ENCODE measurements at places on chromosomes 4 and X.

GRCh38 chr4:3780347-3781171, 14.4 kb downstream of the ADRA2C start:
- peak; percentile 79 for DNase-seq
- no peaks in the 10 kb centered on the region for H3K27me3 ChIP-seq
- H3K4me1 ChIP-seq = peaks cover 39% of the 10 kb centered on the region
- H3K4me3 ChIP-seq = no peak overlapping the region
- H3K36me3 ChIP-seq = no peaks in the 10 kb centered on the region
- H3K27ac ChIP-seq = peak overlapping the region; percentile 58

DNA sequence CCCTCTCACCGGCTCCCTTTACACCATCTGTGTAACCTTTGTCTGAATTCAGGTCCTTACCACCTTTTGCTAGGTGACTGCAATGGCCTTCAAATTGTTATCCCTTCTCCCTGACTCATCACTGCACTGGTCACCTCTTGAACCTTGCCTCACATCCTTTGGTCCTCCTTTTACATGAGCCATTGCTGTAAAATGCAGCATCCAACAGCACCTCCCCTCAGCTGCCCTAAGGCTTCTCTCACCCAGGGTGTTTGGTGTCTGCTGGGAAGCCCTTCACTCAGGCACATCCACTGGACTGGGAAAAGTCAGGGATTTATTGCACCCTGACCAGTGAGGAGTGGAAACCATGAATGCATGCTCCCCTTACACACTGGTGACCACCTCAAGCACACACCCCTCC, 192.5 kb upstream of the GATB start:
- H3K36me3 ChIP-seq = no peaks in the 10 kb centered on the region
- H3K4me1 ChIP-seq = peaks cover 2% of the 10 kb centered on the region
- H3K27me3 ChIP-seq = no peaks in the 10 kb centered on the region
- H3K4me3 ChIP-seq = no peak overlapping the region
- no peak for DNase-seq

DNA sequence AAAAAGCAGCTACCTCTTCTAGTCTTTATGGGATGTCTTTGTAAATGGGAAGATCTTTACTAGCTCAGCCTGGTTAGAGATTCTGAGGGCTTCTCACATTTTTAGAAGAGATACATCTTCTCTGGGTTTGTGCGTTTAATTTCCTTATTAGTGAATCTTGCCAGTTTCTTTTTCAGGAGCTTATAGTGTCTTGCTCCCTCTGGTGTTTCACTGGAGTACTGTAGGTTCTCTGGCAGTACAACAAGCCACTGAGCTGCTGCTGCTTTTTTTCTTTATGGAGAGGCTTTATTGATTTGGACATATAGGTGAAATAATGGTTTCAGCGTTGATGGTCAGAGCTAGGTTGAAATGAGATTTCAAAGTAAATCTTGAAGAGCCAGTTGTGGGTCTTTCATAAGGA, 82.9 kb downstream of the LAS1L start:
- H3K27ac ChIP-seq = no peak overlapping the region
- peak; percentile 9 for DNase-seq
- no peak overlapping the region for H3K4me3 ChIP-seq
- no peaks in the 10 kb centered on the region for H3K4me1 ChIP-seq

GRCh38 chrX:24423960-24424359, 41.1 kb upstream of the PDK3 start:
- no peaks in the 10 kb centered on the region for H3K27me3 ChIP-seq
- H3K4me1 ChIP-seq = no peaks in the 10 kb centered on the region
- no peak overlapping the region for H3K4me3 ChIP-seq
- no peaks in the 10 kb centered on the region for H3K36me3 ChIP-seq
- no peak overlapping the region for H3K27ac ChIP-seq

DNA sequence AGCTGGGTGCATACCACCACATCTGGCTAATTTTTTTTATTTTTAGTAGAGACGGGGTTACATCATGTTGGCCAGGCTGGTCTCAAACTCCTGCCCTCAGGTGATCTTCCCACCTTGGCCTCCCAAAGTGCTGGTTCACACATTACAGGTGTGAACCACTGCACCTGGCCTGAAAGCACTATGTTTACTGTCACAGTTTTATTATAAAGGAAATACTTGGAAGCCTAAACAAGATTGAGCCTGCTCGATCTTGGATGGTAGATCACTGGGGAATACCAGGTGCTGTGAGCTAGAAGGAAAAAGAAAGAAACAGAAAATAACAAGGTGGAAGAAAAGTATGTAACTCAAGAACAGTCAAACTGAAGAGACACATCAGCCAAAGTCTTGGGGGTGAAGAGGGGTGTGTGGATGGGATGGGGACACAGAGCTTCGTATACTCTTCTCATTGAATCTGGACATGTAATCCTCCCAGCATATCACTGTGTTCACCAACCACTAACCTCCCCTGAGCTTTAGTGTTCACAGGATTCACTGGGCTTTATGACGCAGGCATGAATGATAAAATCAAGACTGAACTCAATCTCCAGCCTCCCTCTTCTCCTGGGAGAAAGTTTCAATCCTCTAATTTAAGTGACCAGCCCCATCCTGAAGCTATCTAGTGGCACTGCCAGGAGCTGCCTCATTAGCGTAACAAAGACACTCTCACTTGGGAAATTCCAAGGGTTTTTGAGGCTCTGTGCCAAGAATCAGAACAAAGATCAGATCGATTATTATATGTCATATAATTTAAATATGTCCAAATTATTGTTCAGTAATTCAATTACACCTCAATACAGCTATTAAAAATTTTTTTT, 40.9 kb downstream of the PDS5A start:
- no peak overlapping the region for H3K4me3 ChIP-seq
- DNase-seq = no peak
- no peaks in the 10 kb centered on the region for H3K36me3 ChIP-seq
- H3K27me3 ChIP-seq = no peaks in the 10 kb centered on the region
- H3K27ac ChIP-seq = no peak overlapping the region

GRCh38 chr4:180913750-180914149, 1329.5 kb upstream of the TENM3 start:
- H3K4me1 ChIP-seq = no peaks in the 10 kb centered on the region
- no peak overlapping the region for H3K4me3 ChIP-seq
- H3K36me3 ChIP-seq = no peaks in the 10 kb centered on the region
- H3K27ac ChIP-seq = peak overlapping the region; percentile 41
- no peaks in the 10 kb centered on the region for H3K27me3 ChIP-seq

DNA sequence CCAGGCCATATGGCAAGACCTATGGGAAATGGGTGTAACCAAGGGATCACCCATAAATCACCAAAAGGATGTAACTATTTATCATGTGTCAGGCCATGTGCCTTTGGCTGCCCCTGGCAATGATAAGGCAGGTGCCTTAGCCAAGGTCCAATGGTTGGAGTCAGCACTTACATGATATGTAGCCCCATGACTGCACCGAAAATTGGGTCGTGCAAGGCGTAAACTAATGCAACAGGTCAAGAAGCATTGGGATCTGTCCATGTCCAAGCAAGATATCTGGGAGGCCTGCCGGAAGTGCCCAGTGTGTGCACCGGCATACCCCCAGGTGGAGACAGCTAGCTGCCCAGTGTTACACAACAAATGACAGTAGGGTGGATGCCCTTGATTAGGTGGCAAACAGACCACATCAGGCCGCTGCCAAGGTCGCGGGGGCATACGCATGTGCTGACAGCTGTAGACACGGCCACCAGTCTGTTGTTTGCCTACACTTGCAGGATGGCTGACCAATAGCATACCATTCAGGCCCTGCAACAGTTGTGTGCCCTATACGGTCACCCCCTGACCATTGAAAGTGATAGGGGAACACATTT, 698.2 kb upstream of the AGA start:
- H3K4me3 ChIP-seq = no peak overlapping the region
- no peak overlapping the region for H3K27ac ChIP-seq
- H3K27me3 ChIP-seq = no peaks in the 10 kb centered on the region

DNA sequence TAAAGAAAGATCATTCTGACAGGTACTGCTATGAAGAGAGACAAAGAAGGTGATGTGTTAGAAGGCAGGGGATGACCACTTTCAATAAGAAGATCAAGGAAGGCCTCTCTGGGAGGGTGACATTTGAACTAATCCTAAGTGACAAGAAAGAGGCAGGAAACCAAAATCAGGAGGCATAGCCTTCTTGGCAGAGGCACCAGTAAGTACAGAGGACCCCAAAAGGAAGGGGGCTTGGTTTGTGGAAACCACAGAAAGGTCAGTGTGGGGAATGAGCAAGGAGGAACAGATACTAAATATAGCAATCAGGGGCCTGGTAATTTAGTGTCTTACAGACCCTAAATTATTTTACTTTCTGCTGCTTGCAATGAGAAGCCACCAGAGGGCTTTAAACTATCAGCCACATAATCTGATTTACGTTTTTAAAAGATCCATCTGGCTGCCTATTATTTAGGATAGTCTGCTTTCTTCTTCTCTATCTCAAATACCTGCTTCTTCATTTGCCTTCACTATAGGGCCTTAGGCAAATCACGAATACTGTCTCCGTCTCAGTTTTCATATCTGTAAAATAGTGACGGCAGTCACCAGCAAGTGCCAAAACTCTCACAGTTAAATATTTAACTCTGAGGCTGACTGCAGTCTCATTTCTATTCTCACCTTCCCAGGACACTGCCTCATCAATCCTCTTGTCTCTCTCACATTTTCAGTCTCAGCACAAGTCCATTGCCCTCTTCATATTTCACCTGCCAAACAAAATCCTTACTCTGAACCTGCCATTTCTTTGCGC, 16.7 kb downstream of the NR3C2 start:
- H3K27me3 ChIP-seq = no peaks in the 10 kb centered on the region
- no peaks in the 10 kb centered on the region for H3K4me1 ChIP-seq
- no peak overlapping the region for H3K4me3 ChIP-seq
- DNase-seq = peak; percentile 12

DNA sequence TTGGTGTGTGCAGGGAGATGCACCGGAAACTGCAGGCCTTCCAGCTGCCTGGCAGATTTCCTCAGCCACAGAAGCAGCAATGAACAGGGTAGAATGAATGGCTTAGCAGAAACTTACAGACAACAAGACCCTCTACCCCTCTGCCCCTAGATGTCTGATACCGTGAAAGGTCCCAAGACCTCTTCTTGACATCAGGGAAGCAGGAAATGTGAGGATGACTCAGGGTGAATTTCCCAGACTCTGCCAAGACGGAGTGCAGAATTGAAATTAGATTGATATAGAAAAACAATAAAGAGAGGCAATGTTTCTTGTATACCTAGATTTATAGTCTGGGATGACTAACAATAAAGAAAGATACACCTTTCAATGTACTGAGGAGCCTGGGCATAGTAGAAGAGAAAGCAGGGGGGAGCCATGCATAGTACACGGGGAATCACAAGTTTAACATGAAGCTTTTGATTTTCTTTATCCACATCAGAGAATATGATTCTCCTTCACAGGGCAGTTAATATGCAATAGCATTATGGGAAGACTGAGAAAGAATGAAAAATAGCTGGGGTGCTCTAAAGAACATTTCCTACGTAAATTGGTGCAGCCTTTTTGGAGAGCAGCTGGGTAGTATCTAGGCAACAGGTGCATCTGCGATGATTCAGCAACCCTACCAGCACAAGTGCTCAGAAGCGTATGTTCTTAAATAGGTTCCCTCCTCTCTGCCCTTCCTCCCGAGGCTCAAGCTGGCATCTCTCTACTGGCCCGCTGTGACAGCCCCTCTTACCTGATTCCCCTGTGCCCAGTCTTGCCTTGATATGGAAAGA, 18.3 kb upstream of the CXCR3 start:
- no peaks in the 10 kb centered on the region for H3K27me3 ChIP-seq
- H3K4me1 ChIP-seq = 0 out of 2 replicates have a peak, but pooled peaks cover 4% of the 10 kb centered on the region
- no peak overlapping the region for H3K27ac ChIP-seq
- H3K4me3 ChIP-seq = no peak overlapping the region
- DNase-seq = no peak

DNA sequence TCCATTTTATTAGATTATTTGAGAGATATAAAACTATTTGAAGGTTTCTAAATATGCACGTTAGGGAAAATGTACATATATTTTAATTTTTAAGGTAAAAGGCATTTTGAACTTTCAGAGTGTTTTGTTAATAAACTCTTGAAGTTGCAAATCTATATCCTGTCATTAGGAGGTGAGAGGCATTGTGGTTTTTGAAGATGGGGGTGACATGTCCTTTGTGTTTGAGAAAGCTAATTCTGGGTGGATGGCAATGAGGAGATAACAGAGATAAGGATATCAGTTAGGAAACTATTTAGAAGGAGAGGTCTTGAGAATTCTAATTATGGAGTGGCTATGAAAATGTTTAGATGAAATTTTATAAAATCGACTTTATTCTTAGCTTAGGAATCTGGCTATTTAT, 6.1 kb downstream of the STIM2 start:
- H3K36me3 ChIP-seq = no peaks in the 10 kb centered on the region
- no peak overlapping the region for H3K27ac ChIP-seq
- no peaks in the 10 kb centered on the region for H3K27me3 ChIP-seq
- no peak for DNase-seq
- H3K4me1 ChIP-seq = peaks cover 9% of the 10 kb centered on the region
- no peak overlapping the region for H3K4me3 ChIP-seq

DNA sequence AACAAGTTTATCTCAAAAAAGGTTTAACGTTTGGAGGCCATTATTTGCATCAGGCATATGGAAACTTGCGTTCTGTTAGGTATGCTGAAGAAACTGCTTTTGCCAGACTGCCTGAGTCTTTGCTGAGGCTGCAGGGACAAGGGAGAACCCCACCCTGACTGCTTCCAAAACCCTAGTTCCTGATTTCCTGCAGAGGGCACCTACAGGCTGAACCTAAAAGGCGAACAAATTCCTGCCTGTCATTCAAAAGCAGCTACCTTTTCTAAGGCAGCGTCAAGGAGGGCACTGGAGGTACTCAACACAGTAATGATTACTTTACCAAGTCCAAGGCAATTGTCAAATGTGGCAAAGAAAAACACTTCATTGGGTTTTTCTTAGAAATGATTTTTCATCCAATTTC, 578 bp upstream of the CORIN start:
- no peak for DNase-seq
- no peak overlapping the region for H3K27ac ChIP-seq
- no peak overlapping the region for H3K4me3 ChIP-seq
- H3K36me3 ChIP-seq = peaks cover 5% of the 10 kb centered on the region
- H3K27me3 ChIP-seq = no peaks in the 10 kb centered on the region
